Left ventricle myocardium inferior (tissue), 1 donor: ENCODE measurements at places on chromosomes 4 and X. TPM values are rescaled to one million over a fixed set of nuclear protein-coding genes. Genes with fewer than 3 reads are reported as not detected.

Gene TMPRSS11B
- not detected for total RNA-seq

Gene TRAPPC11
- total RNA-seq: 20.5 TPM

Gene CSAG3
- not detected for total RNA-seq

Gene TMPRSS11A
- total RNA-seq: not detected

Gene SOWAHD
- 0.33 TPM for total RNA-seq

Gene XK
- total RNA-seq: 11.0 TPM

Gene TLR7
- 0.69 TPM for total RNA-seq

Gene GPR78
- not detected for total RNA-seq

Gene RAB9B
- total RNA-seq: 29.3 TPM

Gene LINC00632
- total RNA-seq: 123 TPM

Gene OPRPN
- total RNA-seq: not detected

Gene CLDN34
- total RNA-seq: not detected

Gene TREX2
- not detected for total RNA-seq

Gene SLC16A2
- total RNA-seq: 6.1 TPM

Gene CNGA2
- total RNA-seq: not detected

Gene SSX4B
- not detected for total RNA-seq

Gene TCEAL6
- total RNA-seq: not detected

Gene KLB
- not detected for total RNA-seq
